ENCODE measurements at places on chromosomes 5 and 9.

GRCh38 chr9:74458832-74459231, 38.3 kb upstream of the RORB start:
- no peak for DNase-seq

DNA sequence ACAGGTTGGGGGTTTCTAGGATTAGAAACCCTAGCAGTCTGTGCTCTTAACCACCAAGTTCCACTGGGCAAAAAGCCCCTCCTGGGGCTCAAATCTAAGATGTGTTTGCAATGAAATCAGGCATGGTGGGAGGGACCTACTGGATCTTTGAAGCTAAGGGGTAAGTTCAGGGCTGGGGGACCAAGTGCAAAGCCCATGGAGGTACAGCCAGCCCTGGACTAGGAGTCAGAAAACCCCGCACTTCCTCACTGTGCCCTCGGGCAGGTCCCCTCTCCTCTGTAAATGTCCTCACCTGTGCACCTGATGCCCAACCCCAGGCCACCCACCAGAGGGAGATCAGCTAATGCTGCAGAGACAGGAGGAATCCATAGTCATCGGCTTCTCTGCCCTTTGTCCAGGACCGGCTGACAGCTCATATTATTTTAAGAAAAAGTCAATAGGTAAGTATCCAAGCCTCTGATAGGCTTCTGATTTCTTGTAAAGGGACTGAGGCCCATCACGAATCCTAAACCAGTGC, 138.3 kb downstream of the PAX5 start:
- DNase-seq: no peak

GRCh38 chr9:121439711-121440664, 59.7 kb downstream of the GGTA1 start:
- no peak for DNase-seq

GRCh38 chr9:36840898-36841536, 193.1 kb downstream of the PAX5 start:
- no peak for DNase-seq

GRCh38 chr5:7394889-7395431, 978 bp upstream of the ADCY2 start:
- DNase-seq: no peak

DNA sequence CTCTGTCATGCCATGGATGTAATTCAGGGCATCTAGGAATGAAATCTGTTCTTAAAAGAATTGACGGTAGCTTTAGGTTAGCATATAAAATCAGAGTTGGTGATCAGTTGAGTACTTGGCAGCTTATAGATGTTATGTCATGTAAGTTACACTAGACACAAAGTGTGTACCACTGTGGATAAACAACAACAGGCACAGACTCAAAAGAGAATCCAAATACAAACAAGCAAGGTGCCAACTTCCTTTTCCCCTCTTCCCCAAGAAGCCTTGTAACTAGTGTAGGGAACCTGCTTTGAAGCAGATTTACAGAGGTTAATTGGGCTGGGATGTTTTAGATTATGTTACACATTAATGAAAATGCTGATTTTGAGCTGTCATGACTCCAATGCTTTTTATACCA, 167.2 kb downstream of the PBX3 start:
- no peak for DNase-seq

- DNase-seq: no peak
These were observed 299.4 kb downstream of the PARP8 start for GRCh38 chr5:50965654-50966375.

DNA sequence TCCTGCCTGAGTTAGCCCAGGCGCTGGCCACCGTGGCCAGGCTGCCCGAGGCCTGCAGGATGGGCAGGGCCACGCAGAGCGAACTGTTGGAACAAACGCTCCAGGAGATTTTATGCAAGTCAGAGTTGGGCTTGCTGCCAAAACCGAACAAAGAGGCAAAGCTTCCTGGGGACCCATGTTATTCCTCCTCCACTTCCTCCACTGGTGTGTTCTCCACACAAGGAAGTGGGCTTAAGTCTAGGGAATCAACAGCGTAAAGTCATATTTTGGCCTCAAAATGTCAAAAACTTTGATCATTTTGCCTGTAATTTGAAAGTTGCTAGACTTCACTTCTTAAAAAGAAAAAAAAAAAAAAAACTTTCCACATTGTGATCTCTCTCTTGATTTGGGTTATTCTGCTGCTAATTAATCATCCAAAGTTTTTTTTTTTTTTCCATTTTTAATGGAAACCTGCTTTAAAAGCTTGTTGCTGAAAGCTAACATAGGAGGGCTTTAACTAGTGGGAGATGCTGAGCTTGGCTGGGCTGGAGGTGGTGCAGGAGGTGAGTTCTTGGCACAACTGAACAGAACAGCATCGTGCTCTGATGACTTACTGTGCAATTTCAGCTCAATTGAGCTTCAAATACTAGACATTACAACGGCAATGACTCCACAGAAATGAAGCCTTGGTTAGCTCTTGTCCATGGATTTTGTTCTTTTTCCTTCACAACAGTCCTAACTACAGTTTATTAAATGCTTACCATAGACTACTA, 73.0 kb downstream of the PTPDC1 start:
- DNase-seq: no peak

DNA sequence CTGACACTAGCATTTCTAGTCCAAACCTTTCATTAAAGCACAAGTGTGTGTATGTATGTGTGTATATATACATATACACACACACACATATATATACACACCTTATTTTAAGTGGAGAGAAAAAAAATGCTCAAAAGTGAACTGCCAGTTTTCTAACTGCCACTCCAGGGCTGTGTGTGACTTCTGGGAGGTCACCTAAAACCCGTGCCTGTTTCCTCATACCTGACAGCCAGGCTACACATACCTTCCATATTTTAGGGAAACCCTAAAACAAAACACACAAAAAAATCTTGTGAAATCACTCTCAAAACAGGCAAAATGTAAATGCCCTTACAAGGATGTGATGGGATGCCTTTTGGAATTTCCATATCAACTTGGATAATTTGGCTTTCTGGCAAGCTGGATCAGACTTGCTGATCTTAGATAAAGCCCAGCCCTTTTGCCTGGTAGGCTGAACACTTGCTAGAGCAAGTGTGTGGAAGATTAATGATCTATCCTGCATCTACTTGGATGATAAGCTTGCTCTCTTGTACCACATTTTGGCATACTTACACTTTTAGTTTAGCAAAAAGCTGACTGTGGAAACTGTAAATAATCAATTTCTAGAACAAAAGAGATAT, 127.8 kb downstream of the GNAQ start:
- DNase-seq: no peak

DNA sequence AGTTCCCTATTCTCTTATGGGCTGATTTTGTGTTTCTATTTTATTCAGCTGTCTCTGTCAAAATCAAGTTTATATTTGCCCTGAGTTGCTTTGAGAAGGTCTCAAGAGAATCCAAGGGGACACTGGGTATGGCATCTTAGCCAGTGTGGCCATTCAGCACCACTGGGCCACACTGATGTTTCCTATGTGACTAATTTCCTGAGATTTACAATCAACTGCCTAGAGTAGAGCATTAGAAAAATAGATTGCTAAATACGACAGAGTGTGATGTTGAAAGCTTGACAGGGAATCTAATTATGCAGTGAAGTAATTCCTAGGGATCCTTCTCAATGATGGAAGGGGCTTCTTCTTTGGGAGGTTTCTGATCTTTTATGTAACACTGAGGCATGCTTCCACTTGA, 141.7 kb downstream of the SV2C start:
- DNase-seq: no peak

GRCh38 chr5:76821136-76821535, 2.3 kb downstream of the F2RL1 start:
- no peak for DNase-seq

GRCh38 chr5:12794476-12795332, 890.5 kb upstream of the CTNND2 start:
- DNase-seq: no peak

GRCh38 chr5:33180900-33181299, 259.9 kb upstream of the TARS1 start:
- DNase-seq: no peak

GRCh38 chr9:111001526-111001925, 36.7 kb downstream of the LPAR1 start:
- no peak for DNase-seq

DNA sequence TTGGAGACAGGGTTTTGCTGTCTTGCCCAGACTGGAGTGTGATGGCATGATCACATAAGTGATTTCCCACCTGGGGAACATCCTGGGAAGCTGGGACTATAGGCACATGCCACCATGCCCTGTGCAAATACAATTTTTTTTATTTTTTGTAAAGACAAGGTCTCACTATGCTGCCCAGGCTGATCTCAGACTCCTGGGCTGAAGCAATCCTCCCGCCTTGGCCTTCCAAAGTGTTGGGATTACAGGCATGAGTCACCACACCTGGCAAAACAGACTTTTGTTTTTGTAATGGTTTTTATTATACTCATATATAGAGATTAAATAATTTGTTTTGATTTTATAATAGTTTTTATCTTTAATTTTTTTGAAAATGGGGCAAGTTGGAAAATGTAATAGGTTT, 14.7 kb downstream of the DNAJC25 start:
- DNase-seq: no peak

GRCh38 chr5:33509036-33509435, 68.3 kb downstream of the TARS1 start:
- no peak for DNase-seq

GRCh38 chr5:62284946-62285891, 20.8 kb upstream of the KIF2A start:
- no peak for DNase-seq

- DNase-seq: no peak
These were observed 16.6 kb upstream of the EGFL7 start for GRCh38 chr9:136645903-136646754.

All from stimulated activated CD4-positive, alpha-beta T cell treated with anti-CD3 and anti-CD28 coated beads, TNF-alpha, amount 100 ng/mL, for 1 hour (primary cell).